Myometrial cell (primary cell): ENCODE measurements at places on chromosomes 7 and 10. TPM values are rescaled to one million over a fixed set of nuclear protein-coding genes. Genes with fewer than 3 reads are reported as not detected.

ALOX5 gene
- total RNA-seq: not detected in 2 replicates

MMP21 gene
- not detected in 2 replicates for total RNA-seq

OSBPL3 gene
- total RNA-seq: 22.5 and 26.2 TPM in 2 replicates

NAT16 gene
- not detected in 2 replicates for total RNA-seq

RPEL1 gene
- total RNA-seq: under 0.01 TPM in 1 of 2 replicates, not detected in the other

KAZALD1 gene
- 9.4 and 9.8 TPM in 2 replicates for total RNA-seq

TMEM236 gene
- total RNA-seq: not detected in 2 replicates

GHRHR gene
- not detected in 2 replicates for total RNA-seq

CCDC172 gene
- total RNA-seq: not detected in 2 replicates

TUBB8 gene
- total RNA-seq: not detected in 2 replicates
